ENCODE measurements at places on chromosomes 5 and 9.

DNA sequence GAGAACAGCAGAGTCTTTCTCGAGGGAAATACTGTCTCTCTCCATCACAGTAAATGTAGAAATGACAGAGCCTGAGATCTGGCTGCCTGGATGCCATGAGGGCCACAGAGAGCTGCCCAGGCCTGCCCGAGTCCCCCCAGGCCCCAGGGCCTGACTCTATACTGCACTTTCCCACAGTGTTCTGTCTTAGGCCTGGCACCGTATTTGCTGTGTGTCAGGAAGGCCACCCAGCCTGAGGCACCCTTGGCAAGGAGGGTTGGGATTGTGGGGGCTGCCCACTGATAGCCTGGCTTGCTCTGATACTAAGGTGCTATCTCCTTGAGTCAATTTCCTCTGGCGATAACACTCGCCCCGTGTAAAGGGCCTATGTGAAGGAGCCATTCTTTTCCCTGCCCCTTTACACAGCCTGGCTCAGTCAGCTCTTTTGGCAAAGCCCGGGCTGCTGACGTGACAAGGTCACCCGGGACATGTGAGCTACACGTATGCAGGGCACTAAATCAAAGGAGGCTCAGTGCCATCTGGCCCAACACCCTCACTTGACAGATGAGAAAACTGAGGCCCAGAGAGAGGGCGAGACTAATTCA lies 630.1 kb upstream of the KLF4 start:
- DNase-seq = no peak

DNA sequence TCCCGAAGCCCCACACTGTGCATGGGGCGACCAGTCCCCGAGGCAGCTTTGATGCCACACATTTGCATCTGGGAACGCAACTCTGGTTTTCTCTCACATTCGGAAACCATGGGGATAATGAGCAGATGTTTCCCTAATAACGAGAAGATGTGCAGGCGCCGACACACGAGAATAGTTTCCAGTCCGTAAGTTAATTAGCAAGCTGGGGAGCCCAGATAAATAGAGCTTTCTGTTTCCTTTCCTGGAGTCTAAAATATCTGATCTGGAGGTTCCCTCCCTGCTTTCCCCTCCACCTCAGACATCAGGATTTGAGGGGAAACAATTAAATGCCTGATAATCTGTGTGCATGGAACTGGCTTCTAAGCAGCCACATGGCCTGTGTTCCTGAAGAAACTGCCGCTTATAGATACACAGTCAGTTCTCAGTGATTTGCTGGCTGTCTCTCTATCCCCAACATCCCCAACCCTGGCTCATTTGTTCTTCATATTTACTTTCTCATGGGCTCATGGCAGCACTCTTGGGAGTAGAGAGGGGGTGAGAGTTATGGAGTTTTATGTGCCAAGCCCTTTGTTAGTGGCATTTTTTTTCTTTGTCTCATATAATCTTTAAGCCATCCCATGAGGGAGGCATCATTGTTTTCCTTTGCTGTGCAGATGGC lies 62.8 kb downstream of the PDZD2 start:
- DNase-seq = no peak

DNA sequence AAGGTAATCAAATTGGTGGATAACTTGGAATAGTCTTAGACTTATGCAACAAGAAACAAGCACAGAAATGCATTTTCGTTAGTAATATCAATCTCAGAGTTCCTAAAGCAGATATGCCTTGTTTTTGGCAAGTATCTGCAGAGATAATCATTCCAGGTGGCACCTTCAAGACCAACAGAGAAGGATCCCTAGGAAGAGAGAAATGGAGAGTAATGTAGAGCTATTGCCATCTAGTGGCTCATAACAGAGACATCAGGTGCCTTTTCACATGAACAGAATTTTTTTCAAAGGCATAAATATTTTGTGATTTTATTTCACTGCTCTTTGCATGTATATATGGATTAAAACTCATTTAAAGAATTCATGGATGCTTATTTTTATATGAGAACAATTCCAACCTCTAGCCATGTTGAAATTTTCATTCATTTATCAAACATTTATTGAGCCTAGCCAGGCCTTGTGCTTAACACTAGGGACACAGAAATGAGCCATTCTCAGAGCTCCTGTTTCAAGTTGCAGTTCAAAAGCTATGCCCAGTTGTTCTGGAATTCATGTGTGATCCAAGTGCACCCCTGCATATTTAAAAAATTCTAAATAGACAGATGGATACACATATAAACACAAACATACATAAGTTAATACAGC lies 117.5 kb upstream of the OR13F1 start:
- no peak for DNase-seq

DNA sequence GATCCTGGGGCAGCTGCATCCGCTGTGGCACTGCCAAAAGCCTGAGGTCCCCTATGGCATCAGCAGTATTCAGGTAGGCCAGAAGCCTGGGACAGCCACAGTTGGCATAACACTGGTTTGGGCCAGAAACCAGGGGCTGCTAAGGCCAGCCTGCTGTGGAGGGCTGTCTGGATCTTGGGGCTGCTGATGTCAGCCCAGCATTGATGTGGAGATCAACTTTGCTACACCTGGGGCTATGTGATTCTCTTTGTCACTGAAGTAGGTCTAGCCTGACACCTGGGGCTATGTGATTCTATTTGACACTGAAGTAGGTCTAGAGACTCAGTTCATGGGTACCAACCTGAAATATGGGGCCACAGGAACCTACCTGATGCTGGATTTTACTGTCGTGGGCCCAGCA lies 411.5 kb downstream of the RASEF start:
- DNase-seq = no peak

DNA sequence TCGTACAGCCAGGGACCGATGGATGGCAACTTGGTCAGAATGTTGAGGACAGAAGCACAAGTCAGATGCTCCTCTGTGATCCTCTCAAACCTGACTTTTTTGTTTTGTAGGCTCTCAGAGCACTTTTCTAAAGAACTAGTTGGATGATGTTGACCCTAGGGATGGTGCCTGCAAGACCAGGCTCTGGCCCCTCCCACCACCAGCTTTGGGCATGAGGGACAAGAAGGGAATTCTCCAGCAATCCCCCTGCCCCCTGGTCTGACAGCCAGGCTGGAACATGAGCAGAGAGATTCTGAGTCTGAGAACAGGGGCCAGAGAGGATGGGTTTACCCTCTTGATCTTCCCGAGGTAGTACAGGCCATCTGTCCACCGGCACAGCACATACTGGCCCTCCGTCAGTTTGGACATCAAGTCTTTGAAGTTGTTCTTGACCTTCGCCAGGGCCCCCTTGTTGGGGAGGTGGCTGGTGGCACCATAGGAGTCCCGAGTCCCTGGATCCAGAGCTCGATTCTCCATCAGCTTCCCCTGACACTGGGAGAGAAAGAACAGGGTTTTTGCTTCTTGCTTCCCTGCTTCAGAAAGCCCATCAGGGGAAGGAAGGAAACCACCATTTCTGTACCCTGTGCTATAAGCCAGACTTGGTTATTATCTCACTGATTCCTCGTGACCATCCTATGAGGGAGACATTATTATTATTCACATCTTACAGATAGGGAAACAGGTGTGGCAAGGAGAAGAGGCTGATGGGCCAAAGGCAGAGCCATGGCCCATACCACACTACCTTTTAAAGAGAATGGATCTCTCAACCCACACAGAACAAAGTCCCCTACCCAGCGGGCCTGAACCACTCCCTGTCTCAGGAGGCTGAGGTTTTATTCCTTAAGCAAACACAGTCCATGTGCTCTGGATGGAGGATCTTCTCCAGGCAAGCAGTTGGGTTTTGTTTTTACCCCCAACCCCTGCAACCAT lies 2.5 kb downstream of the PHF19 start:
- no peak for DNase-seq

DNA sequence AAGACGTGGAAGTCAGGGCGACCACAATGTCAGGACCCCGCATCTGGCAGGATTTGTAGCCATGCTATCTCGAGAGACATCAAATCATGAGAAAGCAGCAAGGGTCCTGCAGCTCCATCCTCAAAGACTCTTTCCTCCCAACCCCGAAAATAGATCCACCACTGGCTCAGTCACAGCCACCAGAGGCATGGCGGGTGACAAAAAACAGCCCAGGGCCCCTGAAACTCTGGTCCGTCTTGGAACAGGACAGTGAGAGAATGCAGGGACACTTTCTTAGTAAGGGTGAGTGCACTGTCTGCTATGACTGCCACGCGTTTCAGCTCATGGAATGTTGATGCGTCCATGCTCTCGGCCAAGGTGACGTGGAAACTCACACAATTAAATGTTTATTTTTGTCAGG lies 220.9 kb downstream of the IRX2 start:
- no peak for DNase-seq

GRCh38 chr9:86353655-86354010 lies 577 bp downstream of the TUT7 start:
- DNase-seq = no peak

- no peak for DNase-seq
Measured at GRCh38 chr5:56561-57290, 35.2 kb upstream of the PLEKHG4B start.

- no peak for DNase-seq
Measured at GRCh38 chr5:172744123-172745104, 26.6 kb downstream of the DUSP1 start.

GRCh38 chr5:58407042-58407719 lies 52.7 kb downstream of the PLK2 start:
- DNase-seq = no peak

DNA sequence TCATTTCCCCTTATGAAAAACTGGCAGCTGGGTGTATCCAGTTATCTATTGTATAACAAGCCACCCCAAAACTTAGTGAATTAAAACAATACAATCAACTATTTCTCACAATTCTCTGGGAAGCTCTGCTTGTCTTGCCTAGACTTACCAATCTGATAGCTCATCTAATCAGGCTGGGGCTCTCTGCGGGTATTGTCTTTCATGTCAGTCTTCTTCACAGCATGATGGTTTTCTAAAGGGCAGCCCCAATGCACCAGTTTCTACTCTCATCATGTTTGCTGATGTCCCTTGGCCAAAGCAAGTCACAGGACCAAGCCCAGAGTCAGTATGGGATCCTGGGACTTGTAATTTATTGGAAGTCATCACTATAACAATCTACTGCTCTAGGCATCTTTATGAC lies 433.5 kb downstream of the KIAA0825 start:
- no peak for DNase-seq

DNA sequence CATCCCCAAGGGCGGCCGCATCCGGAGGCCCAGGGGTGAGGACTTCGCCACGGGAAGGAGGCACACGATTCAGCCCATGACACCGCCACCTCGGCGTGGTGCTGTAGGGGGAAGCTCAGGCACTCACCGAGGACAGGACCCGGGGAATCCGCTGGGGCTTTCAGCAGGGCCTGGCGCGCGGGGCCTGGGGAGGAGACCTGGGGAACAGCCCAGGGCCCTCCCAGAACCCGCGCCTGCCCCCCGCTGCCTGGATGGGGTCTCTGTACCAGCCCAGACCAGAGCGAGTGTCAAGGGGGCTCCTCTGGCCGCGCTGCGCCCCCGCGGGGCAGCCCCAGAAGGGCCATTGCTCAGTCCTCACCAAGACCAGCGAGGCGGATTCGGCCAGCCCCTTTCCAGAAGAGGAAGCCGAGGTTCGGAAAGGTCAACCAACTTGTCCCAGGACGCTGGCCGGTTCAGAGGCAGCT lies 12.8 kb downstream of the COL23A1 start:
- DNase-seq = no peak

DNA sequence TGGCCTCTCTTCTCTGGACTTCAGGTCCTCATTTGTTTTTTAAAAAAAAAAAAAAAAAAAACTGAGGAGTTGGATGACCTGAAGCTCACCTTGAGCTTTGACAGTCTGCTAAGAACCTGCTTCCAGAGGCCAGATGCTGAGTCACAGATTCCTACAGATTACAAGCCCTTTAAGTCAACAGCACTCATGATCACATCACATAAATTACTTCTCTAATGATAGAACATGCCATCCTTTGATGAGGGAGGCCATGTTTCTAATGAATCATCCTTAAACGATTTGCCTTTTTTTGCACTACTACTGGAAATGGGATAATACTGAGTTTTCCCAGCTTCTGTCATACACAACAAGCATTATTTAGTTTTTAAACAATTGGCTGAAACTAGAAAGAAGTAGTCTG lies 34.2 kb upstream of the MYOT start:
- no peak for DNase-seq

GRCh38 chr5:58231041-58231440 lies 228.8 kb downstream of the PLK2 start:
- DNase-seq = no peak

DNA sequence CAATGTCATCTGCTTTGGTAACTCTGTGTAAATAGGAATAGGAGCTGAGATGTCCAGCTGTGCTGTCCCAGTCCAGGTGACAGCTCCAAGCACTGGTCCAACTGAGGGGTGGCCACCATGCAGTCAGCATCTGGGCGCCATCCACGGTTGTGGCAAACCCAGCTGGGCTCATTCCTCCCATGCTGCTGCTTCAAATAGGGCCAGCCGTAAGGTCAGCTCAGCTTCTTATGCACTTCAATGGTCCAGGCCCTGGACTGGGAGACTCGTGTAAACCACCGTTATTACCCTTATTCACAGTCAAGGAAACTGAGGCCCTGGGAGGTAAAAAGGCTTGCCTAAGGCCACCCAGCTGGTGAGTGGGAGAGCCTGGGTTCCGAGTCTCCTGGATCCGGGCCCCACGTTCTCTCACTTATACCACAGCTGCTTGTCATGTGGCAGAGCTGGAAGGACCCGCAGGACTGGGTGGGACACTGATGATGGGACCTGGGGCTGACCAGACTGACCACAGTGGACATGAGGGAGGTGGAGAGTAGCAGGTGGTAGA lies 38.7 kb upstream of the ANGPTL2 start:
- no peak for DNase-seq

GRCh38 chr5:31614151-31615020 lies 24.5 kb upstream of the PDZD2 start:
- no peak for DNase-seq

- DNase-seq = peak; percentile 68
Measured at GRCh38 chr9:113622600-113623400, 159.3 kb downstream of the RGS3 start.
